Hair follicle dermal papilla cell (primary cell): ENCODE measurements at places on chromosomes 7 and 10. TPM values are rescaled to one million over a fixed set of nuclear protein-coding genes. Genes with fewer than 3 reads are reported as not detected.

SPDYE2 gene
- not detected in 2 replicates for total RNA-seq

GIMAP5 gene
- under 0.01 TPM in 1 of 2 replicates, not detected in the other for total RNA-seq

C10orf62 gene
- 0.49 TPM in 1 of 2 replicates, not detected in the other for total RNA-seq

CCM2 gene
- 45.8 and 47.5 TPM in 2 replicates for total RNA-seq

CALHM1 gene
- total RNA-seq, result not detected in 2 replicates

SPAM1 gene
- not detected in 2 replicates for total RNA-seq

GPER1 gene
- 4.2 and 6.0 TPM in 2 replicates for total RNA-seq

CYP3A7 gene
- not detected in 2 replicates for total RNA-seq
